A549 treated with dexamethasone at 1 μM for 4 hours (cell line): ENCODE measurements at places on chromosomes 4 and X. TPM values are rescaled to one million over a fixed set of nuclear protein-coding genes. Genes with fewer than 3 reads are reported as not detected.

Gene ACE2
- total RNA-seq, result not detected in 5 replicates

Gene SNCA
- 0.16 to 0.29 TPM (median 0.22 TPM) in 4 of 5 replicates, not detected in the other for total RNA-seq

Gene HOPX
- 0.09 to 0.11 TPM in 2 of 5 replicates, not detected in the others for total RNA-seq

Gene AFAP1
- total RNA-seq, result 15.0 to 21.0 TPM (median 20.7 TPM) in 5 replicates

Gene NXT2
- total RNA-seq, result 7.9 to 10.7 TPM (median 9.1 TPM) in 5 replicates

Gene DCX
- total RNA-seq, result not detected in 5 replicates

Gene SNX12
- total RNA-seq, result 72.3 to 83.0 TPM (median 76.9 TPM) in 5 replicates

Gene PDCL2
- not detected in 5 replicates for total RNA-seq

Gene CENPVL2
- not detected in 5 replicates for total RNA-seq

Gene DUSP21
- total RNA-seq, result not detected in 5 replicates

Gene MAGEA3
- total RNA-seq, result 2.2 to 3.9 TPM (median 2.7 TPM) in 5 replicates

Gene PDGFC
- total RNA-seq, result 2.5 to 3.4 TPM (median 3.2 TPM) in 5 replicates

Gene GPC3
- 0.16 TPM in 1 of 5 replicates, not detected in the others for total RNA-seq

Gene SPATA4
- total RNA-seq, result 0.14 to 0.32 TPM (median 0.21 TPM) in 5 replicates

Gene FGFR3
- total RNA-seq, result 1.0 to 2.5 TPM (median 2.3 TPM) in 5 replicates

Gene PGAM4
- 0.34 to 0.67 TPM (median 0.37 TPM) in 5 replicates for total RNA-seq

Gene RXFP1
- not detected in 5 replicates for total RNA-seq

Gene SLC34A2
- total RNA-seq, result 0.02 to 0.08 TPM (median 0.05 TPM) in 5 replicates

Gene TRMT44
- total RNA-seq, result 5.4 to 6.8 TPM (median 6.2 TPM) in 5 replicates
